ENCODE measurements at places on chromosomes 3 and 15. TPM values are rescaled to one million over a fixed set of nuclear protein-coding genes. Genes with fewer than 3 reads are reported as not detected.

NR2E3 gene
- not detected for total RNA-seq

PLA2G4F gene
- 0.02 TPM for total RNA-seq

ST8SIA2 gene
- not detected for total RNA-seq

TNIK gene
- 38.8 TPM for total RNA-seq

TTC21A gene
- 1.4 TPM for total RNA-seq

GOLGA8J gene
- not detected for total RNA-seq

FBXL22 gene
- total RNA-seq = not detected

ZNF860 gene
- not detected for total RNA-seq

PPM1L gene
- 0.31 TPM for total RNA-seq

TJP1 gene
- 39.3 TPM for total RNA-seq

CLDN1 gene
- 0.34 TPM for total RNA-seq

SLC25A36 gene
- total RNA-seq = 50.2 TPM

All from K562 (cell line).